ENCODE measurements at places on chromosomes 5 and 9.

GRCh38 chr5:24226479-24226878 is 418.3 kb downstream of the CDH10 start:
- DNase-seq: no peak

GRCh38 chr9:114130141-114130540 is 25.2 kb upstream of the COL27A1 start:
- DNase-seq: no peak

GRCh38 chr5:167710444-167711073 is 580.9 kb upstream of the WWC1 start:
- no peak for DNase-seq

DNA sequence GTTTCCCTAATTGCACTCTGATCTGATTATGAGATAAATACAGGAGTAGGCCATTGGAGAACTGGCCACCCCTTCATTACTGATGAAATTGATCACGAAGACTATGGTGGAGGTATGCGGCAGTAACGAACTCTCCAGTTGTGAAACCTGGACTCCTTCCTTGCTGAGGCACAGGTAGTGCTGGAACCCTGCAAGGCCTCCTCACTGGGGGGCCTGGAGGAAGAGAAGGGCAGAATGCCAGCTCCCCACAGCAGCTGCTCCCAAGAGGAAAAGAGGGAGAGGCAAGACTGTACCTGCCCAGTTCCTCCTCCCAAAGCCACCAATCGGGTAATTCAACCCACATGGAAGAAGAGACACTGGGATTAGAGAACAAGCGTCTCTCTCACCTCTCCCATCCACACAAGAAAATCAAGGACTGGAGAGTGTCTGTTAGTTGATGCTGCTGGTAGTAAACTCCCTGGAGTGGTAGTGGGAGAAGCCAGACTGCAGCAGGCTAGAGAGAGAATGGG is 19.1 kb upstream of the TRIO start:
- no peak for DNase-seq

DNA sequence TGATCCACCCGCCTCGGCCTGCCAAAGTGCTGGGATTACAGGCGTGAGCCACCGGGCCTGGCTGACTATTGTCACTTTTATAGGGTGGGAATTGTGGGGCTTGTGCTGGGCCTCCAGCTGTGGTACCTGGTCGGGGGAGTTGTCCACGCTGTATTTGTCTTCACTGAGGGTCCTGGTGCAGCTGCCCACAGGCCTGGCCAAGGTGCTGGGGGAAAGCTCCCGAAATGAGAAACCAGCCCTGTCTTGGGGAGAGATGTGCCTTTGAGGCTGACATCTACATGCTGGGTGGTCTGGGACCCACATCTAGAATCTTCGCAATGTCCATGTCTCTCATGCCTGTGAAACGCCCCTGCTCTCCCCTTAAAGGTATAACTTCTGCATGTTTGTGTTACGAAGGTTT is 2.6 kb downstream of the EXOC3 start:
- DNase-seq: no peak

GRCh38 chr9:20253635-20254034 is 368.7 kb downstream of the MLLT3 start:
- DNase-seq: no peak

DNA sequence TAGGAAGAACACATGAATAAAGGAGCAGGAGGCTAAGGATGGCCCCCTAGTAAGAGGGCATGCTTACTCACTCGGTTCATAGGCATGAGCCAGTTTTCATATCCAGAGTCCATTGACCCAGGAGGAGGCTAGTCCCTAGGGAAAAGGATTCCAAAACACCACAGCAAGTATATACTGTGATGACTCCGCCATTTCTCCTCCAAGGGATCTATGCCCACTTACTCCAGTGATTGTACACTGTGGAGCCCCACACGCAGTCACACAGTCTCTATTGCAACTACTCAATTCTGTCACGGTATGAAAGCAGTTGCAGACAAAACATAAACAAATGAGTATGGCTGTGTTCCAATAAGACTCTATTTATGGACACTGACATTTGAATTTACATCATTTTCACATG is 117.7 kb upstream of the ALDH1B1 start:
- no peak for DNase-seq

- no peak for DNase-seq
These were observed 525.9 kb upstream of the ZNF608 start for GRCh38 chr5:125272357-125272756.

GRCh38 chr5:91345461-91345860 is 37.7 kb downstream of the ARRDC3 start:
- no peak for DNase-seq

DNA sequence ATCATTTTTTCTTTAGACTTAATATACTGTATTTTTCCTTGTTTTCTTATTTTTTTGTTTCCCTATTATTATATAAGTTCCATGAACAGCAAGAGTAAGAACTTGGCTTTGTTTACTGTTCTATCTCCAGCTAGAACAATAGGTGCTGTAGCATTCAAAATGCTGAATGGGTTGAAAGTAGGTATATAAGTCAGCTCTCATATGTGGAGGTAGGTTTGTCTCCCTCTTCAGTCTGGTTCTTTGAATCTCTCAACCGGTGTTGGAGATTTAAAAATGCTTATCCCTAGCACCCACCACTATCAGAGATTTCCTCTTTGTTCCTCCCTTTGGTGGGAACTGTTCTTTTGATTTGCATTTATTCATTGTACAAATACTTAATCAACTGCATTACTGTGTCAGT is 87.5 kb upstream of the FSD1L start:
- DNase-seq: no peak

GRCh38 chr5:174910245-174910737 is 185.9 kb downstream of the MSX2 start:
- DNase-seq: peak; percentile 90

DNA sequence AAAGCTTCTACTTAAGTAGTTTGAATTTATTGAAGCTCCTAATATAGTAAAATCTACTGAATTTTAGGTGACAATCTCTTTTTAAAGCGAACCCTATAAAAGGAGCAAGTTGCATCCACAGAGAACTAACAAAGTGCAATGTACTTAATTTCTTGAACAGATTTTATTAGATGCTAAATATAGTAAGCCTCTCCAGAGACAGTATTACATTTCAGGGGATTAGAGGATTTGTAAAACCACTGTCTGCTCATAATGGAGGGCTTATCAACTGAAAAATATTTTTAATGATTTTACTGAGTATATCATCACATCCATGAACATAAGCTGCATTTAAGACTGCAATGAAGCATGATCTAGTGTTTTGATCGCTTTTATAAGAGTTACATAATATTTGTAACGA is 230.0 kb upstream of the EFNA5 start:
- DNase-seq: no peak

GRCh38 chr5:100792781-100793180 is 110.3 kb downstream of the ST8SIA4 start:
- DNase-seq: no peak

GRCh38 chr5:72147569-72147968 is 40.3 kb downstream of the MAP1B start:
- DNase-seq: no peak

GRCh38 chr5:172528440-172528839 is 74.1 kb upstream of the SH3PXD2B start:
- no peak for DNase-seq

GRCh38 chr5:123414974-123415373 is 8.2 kb downstream of the CEP120 start:
- DNase-seq: no peak

GRCh38 chr9:36450110-36450732 is 50.2 kb upstream of the RNF38 start:
- DNase-seq: peak; percentile 48

- DNase-seq: no peak
These were observed 119.1 kb downstream of the ZDHHC21 start for GRCh38 chr9:14574173-14574572.

DNA sequence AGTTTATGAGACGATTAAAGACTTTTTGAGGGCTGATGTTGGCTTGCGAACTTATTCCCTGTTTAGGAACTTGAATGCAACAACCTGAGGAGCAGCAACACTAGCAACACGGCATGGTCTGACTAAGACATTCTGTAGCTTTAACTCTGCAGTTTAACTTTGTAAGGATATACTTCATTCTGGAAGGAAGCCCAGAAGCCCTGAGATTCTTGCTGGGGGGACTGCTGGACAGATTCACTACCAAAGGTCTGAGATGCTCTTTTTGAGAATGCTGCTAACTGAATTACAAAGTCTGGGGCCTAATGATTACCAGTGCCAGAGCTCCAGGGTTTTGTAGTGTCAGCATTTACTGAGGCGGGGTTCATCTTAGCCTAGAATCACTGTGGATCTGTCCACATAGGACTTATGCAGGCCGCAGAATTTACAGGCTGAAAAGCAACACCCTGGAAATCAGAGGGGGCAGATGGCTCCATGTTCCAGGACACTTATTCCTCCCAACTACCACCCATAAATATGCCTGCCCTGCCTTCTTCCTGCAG is 537.1 kb upstream of the CDH18 start:
- DNase-seq: no peak

DNA sequence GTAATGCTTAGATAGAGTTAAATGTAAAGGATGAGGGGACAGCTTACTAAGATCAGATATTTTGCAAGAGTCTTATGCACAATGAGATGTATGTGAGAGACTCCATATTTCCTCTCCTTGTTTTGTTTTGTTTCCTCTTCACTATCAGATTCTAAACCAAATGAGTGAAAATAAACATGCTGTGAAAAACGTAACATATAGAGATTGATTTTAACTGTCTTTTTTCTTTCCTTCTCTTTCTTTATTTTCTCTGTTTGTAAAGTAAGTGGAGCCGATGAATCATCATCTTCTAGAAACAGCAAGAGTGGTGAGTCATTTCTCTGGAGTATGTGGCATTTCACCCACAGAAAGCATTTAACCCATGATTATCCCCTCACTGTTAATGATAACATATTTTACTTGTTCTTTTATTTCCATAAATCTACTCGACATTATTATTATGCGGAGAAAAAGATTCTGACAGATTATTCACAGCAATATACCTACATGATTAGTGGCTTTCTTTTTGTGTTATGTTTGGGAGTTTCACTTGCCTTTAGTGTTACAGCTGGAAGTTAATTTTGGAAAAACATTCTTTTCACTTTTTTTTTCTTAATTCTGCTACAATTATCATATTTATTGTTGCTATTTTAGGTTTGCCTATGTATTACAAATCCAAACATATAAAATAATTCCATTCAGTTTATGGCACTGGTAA is 2.1 kb upstream of the ANXA1 start:
- no peak for DNase-seq

DNA sequence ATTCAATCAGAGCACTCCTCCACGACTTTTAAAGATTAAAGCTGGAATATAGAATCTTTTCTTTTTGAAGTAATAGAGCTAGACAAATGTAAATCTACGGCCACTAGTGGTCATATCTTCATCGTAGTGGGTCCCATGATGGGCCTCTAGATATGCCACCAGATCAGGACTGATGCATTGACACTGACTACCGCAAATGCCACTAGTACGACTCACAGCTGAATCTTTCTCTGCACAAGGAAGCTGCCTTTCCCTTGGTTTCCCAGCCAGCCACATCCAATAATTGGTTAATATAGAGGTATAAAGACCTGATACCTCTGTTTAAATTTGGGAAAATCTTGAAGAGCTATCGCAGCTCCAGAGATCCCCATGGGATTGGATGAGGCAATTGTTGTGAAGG is 37.8 kb upstream of the ADRB2 start:
- no peak for DNase-seq

- peak; percentile 18 for DNase-seq
These were observed 162.2 kb downstream of the OXCT1 start for GRCh38 chr5:41707853-41708603.

- no peak for DNase-seq
These were observed 77.0 kb downstream of the IRX2 start for GRCh38 chr5:2674456-2674855.

DNA sequence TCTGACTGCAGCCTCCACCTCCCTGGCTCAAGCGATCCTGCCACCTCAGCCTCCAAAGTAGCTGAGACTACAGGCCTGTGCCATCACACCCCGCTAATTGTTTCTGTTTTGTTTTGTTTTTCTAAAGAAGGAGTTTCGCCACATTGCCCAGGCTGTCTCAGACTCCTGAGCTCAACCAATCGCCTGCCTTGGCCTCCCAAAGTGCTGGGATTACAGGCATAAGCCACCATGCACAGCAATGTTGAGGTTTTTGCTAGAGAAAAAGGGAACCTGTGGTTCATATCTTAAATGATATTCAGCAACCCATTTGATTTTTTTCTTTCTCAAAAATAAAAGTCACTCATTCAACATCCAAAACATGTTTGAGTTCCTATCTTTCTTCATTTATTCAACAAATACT is 20.4 kb upstream of the DELE1 start:
- DNase-seq: no peak

DNA sequence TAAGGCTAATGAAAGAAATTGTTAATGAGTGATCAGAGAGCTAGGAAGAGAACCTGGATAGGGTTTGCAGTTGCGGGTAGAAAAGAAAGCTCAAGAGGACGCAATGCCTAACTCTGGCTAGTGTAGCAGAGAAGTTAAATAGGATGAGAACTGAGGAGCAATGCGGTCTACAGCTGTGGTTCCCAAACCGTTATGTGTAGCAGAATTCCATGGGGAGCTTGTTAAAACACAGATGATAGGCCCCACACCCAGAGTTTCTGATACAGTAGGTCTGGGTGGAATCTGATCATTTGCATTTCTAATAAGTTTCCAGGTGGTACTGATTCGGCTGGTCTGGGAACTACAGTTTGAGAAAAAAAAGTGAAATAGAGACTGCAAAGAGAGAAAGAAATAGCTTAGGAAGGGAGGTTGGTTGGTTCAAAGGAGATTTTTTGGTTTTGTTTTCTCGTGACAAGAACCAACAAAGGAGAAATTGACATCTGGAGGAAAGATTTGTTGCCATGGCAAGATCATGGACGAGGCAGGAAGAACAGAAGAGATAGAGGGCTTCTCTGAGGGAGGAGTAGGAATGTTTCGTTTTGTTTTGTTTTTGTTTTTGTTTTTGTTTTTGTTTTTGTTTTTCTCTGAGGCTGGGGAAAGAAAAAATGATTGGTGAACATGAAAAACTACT is 276.1 kb downstream of the ARRDC3 start:
- DNase-seq: no peak

- no peak for DNase-seq
These were observed 513.5 kb downstream of the MTRR start for GRCh38 chr5:8382456-8382855.
